Fibroblast of skin of right biceps (primary cell): ENCODE measurements at places on chromosomes 4 and X.

- peak; percentile 39 for DNase-seq
These were observed 63.6 kb downstream of the STARD8 start for GRCh38 chrX:68710870-68711576.

- peak; percentile 48 for DNase-seq
These were observed 52.9 kb upstream of the CXCL8 start for GRCh38 chr4:73687421-73687820.

- no peak for DNase-seq
These were observed 109.8 kb upstream of the ATP6AP2 start for GRCh38 chrX:40470830-40471429.

DNA sequence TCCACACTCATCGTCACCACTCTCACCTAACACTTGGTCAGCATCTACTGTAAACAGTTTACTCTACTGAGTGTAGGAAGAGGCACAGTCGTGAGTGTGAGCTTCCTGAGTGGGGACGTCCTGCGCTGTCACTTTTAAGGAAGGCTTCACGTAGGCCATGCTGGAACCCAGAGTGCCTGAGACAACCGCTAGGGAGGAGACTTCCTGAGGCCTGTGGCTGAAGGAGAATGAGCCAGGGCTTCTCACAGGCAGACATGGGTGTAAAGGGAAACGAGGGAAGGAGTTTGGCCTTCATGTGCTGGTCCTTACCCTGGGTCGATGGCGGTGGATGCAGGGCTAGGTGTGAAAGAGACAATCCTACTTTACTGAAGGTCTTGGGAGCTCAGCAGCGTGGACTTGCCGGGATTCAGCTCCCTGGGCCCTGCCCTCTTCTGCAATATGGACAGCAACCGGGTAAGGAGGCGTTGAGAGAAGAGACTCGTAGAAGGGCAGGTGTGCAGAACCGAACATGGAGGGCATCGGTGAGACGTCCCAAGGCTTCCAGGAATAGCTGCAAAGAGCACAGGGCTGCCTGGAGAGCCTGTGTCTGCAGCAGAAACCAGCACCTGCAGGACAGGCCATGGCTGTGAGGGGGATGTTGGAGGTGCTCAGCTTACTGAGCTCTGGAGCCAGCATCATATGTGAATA, 48.7 kb upstream of the TLR3 start:
- no peak for DNase-seq

DNA sequence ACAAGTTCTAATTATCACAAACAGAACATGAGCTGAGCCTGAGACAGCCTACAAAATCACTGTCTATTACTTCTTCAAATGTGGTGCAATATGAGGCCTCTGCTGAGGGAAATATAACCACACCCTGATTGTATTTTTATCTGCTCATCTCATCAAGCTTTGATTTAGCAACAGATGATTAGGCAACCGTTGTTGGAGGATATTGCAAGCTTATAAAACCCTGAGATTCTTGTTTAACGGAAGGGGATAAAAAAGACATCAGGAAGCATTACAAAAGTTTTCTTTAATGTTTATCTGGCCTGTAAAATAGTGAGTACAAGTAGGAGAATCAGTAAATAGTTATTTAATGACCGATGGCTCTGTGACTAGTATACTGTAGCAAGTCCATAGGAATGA, 108.5 kb downstream of the ZNF330 start:
- peak; percentile 71 for DNase-seq

DNA sequence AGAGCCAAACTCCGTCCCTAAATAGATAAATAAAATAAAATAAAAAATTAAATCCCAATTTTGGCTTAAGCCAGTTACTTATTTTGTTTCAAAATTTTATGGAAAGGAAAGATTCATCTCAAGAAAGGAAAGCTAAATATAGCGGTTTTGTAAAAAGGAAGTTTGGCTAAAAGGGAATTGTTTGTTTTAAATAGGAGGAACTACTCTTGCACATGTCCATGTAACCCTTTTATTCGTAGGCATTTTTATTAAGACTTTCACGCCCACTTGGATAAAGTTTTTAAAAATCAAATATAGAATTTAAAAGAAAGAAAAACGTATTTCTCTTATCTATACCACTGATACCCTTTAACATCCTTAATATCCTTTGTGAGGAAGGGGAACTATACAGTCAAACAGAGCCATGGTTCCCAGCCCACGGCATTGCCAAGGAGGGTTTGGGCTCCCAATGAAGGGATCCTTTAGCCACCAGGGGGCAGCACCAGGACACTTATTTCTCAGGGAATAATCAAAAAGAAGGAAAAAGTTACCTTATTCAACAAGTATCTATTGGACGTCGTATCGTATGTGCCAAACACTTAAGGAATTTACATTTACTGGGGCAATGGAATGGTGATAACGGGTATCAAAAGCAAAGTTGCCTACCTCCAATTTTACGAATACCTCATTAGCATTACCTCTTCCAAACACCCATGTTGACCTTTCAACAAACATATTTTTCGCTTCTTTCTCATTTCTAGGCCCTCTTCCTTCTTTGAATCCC, 27.7 kb downstream of the CDKN2AIP start:
- peak; percentile 72 for DNase-seq

GRCh38 chr4:125389713-125390112, 75.0 kb downstream of the FAT4 start:
- DNase-seq: peak; percentile 96

- DNase-seq: no peak
These were observed 1.7 kb upstream of the MTNR1A start for GRCh38 chr4:186557061-186557460.

- DNase-seq: no peak
These were observed 48.0 kb upstream of the LAS1L start for GRCh38 chrX:65582450-65583082.

DNA sequence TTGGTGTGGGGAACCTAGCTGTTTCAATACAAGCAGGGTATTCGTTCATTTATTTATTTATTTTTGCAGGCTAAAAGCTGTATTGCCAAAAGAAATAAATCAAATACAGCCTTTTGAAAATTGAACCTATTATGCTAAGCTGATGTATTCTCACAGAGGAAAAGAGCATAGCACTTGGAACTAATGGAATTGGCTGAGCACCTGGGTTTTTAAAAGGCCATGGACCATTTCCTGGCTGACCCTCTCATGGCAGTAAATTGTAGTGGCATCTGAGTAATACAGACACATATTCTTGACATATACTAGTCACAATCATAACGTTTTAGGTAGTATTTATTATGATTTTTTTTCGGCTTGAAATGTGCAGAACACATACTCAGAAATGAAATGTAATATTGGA, 71.8 kb upstream of the ALG13 start:
- no peak for DNase-seq

DNA sequence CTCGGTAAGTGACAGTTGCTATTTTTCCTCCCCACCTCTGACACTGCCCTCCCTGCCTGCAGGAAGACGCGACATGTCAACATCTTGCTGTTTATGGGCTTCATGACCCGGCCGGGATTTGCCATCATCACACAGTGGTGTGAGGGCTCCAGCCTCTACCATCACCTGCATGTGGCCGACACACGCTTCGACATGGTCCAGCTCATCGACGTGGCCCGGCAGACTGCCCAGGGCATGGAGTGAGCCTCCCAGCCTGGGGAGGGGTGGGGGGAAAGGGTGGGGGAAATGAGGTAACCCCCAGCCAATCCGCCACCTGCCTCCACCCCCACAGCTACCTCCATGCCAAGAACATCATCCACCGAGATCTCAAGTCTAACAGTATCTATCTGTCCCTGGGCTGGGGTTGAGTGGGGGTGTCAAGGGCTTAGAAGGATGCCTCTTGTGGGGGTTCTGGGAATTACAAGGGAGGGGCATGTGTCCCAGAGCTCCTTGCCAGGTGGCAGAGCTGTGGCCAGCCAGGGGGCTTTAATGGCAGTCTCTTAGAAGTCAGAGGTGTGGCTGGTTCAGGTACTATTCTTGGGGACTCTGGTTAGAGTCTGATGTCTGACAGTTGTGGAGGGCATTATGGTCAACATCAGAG, 7.8 kb downstream of the ARAF start:
- no peak for DNase-seq

DNA sequence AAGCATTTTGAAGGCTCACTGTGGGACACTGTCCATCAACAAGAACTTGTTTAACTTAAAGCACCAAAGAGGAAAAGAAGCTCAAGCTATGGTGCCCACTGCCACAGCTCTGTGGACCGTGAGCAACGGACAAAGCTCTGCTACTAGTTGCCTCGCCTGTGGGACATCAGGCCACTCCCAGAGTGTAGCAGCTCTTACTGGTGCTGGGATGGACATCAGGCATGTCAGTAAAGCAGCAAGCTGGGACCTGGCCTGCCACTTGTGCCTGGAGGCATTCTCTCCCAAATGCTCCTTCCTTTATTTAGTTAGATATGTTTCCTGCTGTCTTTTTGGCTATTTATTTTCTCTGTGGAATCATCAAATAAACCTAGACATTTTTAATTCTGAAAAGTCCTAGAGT, 46.7 kb downstream of the TMEM154 start:
- DNase-seq: no peak

- no peak for DNase-seq
These were observed at the start of gene GK for GRCh38 chrX:30653415-30654131. Gene GK, plus strand, starts transcription at chrX:30653423. Its CDS starts 115 bp downstream, at chrX:30653538.

- no peak for DNase-seq
These were observed 54.4 kb downstream of the RNF150 start for GRCh38 chr4:141078871-141079270.

DNA sequence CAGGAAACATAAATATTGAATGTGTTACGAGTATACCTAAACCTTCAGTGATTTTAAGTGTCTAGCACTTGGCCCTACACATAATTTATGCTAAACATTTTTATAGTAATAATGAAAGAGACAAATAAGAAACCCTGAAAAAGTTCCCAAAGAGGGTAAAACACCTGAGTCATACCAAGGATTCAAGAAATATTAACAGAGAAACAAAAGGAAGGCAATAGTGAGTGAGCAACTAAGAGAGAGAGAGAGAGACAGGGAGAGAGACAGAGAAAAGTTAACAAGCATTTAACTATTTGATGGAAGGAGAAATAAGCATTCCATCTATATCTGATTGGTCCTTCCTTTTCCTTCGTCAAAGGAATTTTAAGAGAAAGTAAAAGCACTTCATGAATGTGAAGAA, 743.6 kb upstream of the POU3F4 start:
- DNase-seq: no peak

GRCh38 chr4:172979332-172979731, 189.3 kb upstream of the GALNT7 start:
- no peak for DNase-seq

GRCh38 chr4:39348371-39349315, 17.5 kb downstream of the RFC1 start:
- DNase-seq: peak; percentile 87

DNA sequence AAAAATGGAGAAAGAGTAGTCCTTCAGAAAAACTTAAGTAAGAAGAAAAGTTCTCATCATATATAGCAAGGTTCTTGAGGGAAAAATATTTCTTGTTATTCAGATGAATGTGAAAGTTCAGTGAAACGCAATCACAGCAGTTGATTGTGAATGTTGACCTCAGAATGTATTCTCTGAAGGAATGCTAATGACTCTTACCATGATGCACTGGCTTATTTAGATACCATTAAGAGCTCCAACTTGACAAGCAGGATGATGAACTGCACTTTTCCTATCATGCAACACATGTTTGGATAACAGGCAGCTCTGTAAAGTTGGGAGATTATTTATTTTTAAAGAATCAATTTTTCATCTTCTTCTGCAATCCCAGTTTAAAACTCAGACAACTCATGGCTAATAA, 115.5 kb upstream of the MYOZ2 start:
- peak; percentile 78 for DNase-seq

DNA sequence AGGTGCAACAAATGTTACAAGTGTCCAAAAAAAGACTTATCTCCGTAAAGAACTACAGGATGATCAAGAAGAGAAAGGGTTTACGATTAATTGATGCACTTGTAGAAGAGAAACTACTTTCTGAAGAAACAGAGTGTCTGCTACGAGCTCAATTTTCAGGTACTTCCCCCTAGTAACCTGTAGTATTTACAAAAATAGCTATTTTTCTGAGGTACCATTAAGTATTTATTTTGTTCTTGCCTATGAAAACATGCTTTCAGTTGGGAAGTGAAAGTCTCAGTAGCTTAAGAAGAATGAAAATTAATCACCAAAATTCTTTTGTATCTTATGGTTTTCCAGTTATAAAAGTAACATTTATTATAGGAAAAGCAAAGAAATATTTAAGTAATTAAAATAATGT, 5.9 kb downstream of the THAP9 start:
- no peak for DNase-seq

GRCh38 chr4:70158576-70158975, 4.5 kb downstream of the PRR27 start:
- DNase-seq: no peak

GRCh38 chr4:98652996-98653395, 5.4 kb downstream of the TSPAN5 start:
- peak; percentile 91 for DNase-seq

DNA sequence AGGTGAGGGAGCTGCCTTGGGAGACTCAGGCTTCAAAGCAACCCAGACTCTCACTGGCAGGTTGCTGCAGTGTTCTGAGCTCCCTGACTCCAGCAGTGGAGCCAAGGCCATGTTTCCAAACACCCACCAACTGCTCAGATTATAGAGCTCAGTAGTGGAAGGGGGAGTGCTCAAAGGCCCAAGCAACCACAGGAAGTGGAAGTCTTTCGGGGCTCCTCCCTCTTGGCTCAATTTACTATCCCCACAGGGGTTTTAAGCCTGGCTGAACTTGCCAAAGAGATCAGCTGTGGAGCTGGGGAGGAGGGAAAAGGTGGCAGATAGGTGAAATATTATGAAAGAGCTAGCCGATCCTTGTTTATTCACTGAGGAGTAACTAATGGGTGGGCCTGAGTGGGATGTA, 82.5 kb downstream of the HPRT1 start:
- DNase-seq: peak; percentile 90

- DNase-seq: peak; percentile 63
These were observed 43.9 kb upstream of the FAM9A start for GRCh38 chrX:8845060-8845459.

DNA sequence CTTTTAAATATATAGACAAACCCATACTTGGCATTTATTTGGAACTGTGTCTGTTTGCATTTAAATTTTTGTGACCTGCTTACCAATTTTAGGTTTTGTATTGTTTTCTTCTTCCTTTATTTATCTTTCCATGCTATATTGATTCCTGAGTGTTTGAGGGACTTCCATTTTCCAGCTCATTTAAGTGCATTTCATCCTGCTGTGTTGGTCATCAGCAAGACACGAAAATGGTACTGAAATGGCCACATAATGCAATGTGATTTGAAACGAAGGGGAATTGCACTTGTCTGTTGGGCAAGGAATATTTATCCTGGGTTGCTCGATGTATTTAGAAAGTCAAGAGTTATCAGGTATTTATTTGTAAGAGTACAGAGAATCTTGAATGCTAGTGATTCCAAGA, 524.3 kb upstream of the MAGEB2 start:
- no peak for DNase-seq

GRCh38 chrX:129115104-129115503, 408.2 kb downstream of the SMARCA1 start:
- peak; percentile 36 for DNase-seq

DNA sequence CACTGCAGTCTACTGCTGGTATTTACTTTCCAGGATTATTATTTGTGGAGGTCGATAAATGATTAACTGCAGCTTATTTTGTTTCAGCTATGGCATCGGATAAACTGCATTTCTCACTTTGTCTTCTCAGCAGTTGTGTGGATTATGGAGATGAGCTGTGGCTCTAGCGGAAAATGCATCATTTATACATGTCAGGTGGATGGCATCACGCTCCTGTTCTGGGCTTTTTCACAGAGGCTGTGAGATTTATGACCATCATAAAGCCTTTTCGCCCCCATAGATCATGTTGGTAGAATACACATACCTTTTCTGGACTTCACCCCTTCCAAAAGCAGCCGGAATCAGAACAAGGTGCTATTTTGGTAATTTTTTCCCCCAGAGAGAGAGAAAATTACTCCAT, 118.8 kb upstream of the MAGEB18 start:
- DNase-seq: no peak
